MG63 (cell line): ENCODE measurements at places on chromosomes 6 and 20. TPM values are rescaled to one million over a fixed set of nuclear protein-coding genes. Genes with fewer than 3 reads are reported as not detected.

MEI4 gene
- total RNA-seq: not detected in 2 replicates

DNA sequence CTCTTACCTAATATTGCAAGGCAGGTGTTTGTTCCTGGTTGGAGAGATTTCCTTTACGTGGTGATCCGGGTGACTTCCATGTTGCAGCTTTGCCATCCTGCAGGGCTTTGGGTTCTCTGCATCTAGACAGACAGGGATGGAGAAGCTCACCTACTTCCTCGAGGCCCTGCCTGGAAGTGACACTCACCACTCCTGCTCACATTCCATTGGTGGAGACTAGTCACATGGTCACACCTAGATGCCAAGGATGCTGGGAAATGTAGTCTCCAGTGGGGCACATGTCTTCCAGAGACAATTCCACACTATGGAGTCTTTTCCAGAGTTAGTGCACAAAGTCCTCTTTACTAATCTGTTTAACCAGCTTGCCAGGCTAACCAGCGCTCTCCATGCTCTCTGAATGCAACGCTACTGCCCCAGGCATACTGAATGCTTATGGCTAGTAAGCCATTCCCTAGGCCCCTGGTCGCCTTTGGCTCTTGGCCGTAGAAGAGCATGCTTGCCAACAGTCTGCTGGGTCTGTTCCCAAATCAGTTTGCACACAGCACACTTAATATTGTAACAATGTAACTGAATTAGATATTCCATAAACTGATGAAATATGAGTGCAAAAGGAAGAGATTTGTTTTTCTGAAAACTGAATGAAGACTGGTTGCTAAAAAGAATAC, 6.7 kb upstream of the KCNK15 start:
- DNase-seq: peak; percentile 75

BPIFB1 gene
- total RNA-seq: not detected in 2 replicates

GRCh38 chr20:1469925-1470571, 3.4 kb upstream of the NSFL1C start:
- DNase-seq: peak; percentile 93

DNA sequence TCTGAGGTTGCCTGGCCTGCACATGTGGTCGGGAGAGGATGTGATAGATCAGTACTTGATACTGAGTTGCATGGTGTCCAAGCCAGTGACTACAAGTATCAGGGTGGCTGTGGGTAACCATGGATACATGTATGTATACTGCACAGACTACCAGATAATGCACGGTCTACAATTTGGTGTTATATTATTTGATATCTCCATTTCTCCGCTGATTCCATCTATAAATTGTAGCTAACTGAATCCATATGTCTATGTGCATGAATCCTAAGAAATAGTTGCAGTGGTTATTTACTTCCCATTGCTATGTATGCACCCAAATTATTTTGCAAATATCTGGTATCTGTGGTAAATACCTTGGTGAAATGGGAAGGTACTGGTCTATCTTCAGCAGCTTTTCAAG, 83.8 kb upstream of the KIF25 start:
- no peak for DNase-seq

MCHR2 gene
- not detected in 2 replicates for total RNA-seq

- no peak for DNase-seq
Measured at GRCh38 chr6:114096561-114097172, 125.7 kb upstream of the HDAC2 start.

GRCh38 chr6:52510213-52510562, 66.7 kb downstream of the TRAM2 start:
- no peak for DNase-seq

DNA sequence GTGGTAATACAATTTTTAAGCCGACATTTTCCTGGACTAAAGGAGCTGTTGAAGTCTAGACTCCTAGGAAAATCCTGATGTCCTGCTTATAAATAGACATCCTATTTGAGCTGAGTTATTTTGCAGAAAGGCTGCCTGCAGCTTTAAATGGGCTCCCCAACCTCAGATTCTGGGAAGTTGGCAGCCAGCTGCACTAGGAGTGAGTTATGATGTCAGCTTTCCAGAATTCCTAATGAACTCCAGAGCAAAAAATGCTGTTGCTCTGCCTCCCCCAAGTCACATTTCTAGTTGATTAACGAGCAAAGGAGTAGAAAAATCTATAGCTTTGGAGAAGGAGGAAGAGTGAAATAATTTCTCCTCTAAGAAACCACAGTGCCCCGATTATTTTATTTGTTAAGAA, 346.3 kb upstream of the SULF2 start:
- peak; percentile 49 for DNase-seq

DNA sequence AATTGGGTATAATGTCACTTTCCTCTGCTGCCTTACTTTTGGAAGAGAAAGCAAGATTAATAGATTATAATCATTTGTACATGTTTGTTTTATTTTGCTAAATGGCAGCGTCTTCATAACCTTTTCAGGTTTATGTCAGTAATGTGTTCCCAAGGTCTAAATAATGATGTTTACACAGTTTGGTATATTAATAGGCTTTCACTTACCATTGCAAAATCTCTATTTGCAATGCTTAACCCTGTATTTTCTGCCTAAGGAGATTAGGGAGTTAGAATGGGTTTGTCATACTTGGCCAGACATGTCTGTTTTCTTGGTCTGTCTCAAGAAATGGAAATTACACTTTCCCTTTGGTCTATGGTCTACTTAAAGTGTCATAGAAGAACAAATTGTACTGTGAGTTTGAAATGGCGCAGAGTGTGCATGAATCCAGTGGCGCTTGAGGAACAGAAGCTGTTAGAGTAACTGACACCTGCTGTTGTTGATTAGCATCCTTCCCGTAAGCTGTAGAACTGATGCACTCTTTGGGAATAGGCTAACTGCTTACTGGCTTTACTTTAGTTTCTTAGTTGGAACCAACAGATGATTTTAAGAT, 261.1 kb downstream of the SAMD5 start:
- no peak for DNase-seq

GRCh38 chr6:71737953-71738352, 148.4 kb upstream of the RIMS1 start:
- DNase-seq: no peak

SHLD1 gene
- total RNA-seq: 1.2 and 6.4 TPM in 2 replicates

DNA sequence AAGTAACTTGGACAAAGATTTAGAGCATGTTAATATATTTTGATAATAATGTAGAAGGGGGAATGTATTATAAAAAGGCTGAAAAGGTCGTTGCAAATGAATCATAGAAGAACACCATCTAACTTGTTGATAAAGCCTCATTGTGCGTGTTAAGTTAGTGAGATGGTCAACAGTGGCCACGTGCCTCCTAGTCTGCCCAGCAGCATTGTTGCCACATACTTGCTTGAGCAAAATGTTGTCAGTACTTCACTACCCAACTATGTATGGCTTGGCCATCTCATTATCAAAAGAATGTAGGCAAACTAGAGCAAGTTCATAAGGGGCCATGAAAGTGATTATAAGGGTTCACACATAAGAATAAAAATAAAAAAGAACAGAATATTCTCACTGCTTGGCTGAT, 84.6 kb downstream of the PHACTR1 start:
- DNase-seq: no peak

DNA sequence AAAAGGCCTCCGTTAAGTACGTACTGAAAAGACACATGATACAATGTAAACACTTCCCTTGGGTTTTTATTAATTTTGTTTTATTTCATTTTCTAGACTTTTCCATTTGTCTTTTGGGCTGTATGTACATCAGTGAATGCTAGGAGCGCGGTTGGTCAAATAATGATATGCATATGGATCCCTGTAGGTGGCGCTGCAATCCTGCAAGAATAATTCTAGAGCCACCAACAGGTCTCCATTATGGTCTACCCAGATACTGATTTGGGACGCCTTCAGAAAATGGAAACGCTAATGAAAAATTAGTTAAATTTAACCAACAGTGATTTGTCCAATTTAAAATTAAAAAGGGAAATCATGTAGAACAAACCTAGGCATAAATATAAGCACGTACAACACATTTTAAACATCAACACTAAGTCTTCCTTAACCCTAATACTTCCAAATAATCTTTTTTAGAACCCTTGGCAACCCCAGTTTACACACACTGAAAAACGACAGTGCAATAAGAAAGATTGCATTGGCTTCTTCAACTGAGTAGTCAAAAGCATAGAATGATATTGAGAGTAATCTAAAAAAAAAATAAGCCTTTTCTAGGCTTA, 433.5 kb downstream of the RFPL4B start:
- peak; percentile 13 for DNase-seq

DNA sequence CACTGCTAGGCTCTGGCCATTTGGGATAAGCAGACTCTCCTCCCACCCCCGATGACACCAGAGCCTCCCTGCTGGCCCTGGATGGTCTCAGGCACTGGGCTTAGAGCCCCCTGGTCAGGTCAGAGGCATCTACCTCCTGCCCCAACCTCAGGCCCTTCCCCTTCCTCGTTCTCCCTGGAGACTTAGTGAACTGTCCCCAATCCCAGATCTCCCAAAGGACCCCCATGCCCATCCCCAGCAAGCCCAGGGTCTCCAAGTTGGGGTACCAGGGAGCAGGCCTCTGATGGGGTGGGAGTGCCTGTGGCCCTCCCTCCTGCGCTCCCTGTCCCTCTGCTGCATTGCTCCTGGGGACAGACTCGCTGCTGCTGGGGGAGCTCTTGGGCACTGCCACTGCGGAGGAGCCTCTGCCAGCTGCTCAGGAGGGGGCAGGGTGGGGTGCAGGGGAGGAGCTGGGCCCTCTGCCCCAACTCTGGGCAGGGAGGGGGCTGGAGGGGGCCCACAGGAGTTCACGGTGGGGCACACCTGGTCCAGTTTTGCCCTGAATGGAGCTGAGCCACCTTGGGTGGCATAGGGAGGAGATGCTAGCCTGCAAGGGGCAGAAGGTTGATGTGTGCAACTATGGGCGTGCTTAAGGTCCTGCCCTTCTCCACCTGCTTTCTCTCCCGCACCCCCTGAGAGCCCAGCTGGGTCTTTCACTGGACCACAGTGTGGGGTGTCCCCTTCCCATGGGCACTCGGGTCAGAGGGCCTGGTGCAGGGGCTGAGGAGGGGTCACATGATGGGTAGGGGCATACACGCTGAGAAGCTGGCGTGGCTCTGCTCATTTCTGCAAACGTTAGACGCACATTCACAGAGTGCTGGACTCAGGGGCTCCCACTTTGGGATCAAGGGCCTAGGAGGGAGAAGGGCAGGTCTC, 40.4 kb downstream of the SPDEF start:
- DNase-seq: no peak

- peak; percentile 15 for DNase-seq
Measured at GRCh38 chr6:111791415-111791814, 81.8 kb downstream of the FYN start.

UNC5CL gene
- total RNA-seq: 0.20 TPM in 1 of 2 replicates, not detected in the other

- peak; percentile 56 for DNase-seq
Measured at GRCh38 chr6:155883741-155884140, 428.1 kb upstream of the NOX3 start.

- no peak for DNase-seq
Measured at GRCh38 chr6:144007478-144008119, 460 bp downstream of the PLAGL1 start.

GRCh38 chr20:42173440-42173839, 555.3 kb upstream of the CHD6 start:
- no peak for DNase-seq

DNA sequence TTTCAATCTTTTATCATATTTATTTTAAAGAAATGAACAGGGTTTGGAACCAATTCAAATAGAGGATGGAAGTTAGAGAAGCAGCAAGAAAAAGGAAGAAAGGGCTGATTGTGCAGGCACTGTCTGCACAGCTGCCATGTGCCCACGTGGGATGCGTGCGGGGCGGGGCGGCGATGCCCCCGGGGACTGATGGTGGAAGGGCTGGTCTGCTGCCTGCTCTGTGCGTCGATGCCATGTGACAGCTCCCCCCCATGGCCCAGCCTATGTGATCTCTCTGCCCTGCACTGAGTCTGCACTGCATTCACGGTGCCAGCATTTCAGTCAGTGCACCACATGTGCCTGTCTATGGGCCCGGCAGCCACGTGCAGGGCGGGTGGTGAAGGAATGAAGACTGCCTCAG, 96.4 kb downstream of the IRF4 start:
- no peak for DNase-seq

DNA sequence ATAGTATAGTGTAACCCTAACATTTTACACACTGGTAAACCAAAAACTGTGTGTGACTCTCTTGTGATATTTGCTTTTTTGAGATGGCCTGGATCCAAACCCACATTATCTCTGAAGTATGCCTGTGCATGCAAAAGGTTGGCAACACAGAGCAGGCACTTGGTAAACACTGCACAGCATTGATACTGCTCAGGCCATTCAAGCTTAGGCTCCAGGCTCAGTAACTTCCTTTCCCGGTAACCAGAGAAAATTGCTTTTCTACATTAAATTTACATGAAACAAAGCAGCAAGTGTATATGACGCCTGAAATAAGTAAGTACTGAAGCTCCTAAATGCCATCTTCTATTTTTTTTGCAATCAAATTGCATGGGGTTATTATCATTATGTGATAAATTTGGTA, 205.7 kb downstream of the EPM2A start:
- no peak for DNase-seq

DNA sequence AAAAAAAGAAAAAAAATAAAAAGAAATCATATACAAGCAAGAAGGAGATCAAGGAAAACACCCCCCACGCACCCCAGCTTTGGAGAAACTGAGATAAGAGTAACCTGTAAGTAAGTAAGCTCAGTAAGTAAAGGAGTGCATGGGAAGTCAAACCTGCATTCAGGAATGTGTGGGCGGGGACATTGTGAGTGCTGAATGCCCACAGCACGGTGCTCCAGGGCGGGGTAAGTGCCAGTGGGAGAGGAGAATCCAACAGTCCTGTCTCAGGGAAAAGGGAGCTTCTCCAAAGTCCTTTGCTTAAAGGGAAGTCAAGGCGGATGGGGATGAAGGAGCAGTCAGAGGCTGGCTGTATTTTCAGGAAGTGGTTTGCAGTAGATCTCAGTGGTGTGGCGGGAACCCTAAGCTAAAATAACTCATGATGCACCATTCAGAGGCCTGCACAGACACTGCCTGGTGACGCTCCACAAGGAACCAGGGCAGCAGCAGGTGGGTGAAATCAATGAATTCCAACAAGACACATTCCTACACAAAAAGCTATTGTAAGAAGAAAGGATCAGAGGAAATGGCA, 368.0 kb downstream of the QKI start:
- no peak for DNase-seq

DNA sequence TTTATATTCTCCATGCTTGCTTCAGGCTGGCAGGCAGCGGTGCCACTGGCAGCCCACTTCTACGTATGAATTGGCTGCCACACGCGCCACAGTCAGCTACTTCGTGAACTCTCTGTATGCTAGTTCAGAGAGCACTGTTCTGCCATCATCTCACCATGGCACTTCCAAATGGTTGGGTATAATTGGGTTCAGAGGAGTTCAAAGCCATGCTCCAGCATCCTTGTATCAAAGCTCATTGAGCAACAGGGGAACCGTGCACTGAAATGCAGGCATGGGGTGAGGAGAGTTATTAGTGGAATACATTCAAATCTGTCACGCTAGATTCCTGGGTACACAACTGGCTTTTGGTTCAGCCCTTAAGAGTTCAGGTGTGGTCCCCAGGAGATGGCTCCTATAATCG, 519.9 kb upstream of the NOX3 start:
- no peak for DNase-seq

NRSN2 gene
- 1.8 and 24.3 TPM in 2 replicates for total RNA-seq

GRCh38 chr6:14142511-14143223, 25.1 kb downstream of the CD83 start:
- no peak for DNase-seq

OR2H2 gene
- not detected in 2 replicates for total RNA-seq
